Dermis microvascular lymphatic vessel endothelial cell (primary cell): ENCODE measurements at places on chromosomes 5 and 9. TPM values are rescaled to one million over a fixed set of nuclear protein-coding genes. Genes with fewer than 3 reads are reported as not detected.

- no peak for DNase-seq
Observed at GRCh38 chr5:83400241-83400640, 71.3 kb upstream of the VCAN start.

ZBED3 gene
- 1.0 and 1.6 TPM in 2 replicates for total RNA-seq

DNA sequence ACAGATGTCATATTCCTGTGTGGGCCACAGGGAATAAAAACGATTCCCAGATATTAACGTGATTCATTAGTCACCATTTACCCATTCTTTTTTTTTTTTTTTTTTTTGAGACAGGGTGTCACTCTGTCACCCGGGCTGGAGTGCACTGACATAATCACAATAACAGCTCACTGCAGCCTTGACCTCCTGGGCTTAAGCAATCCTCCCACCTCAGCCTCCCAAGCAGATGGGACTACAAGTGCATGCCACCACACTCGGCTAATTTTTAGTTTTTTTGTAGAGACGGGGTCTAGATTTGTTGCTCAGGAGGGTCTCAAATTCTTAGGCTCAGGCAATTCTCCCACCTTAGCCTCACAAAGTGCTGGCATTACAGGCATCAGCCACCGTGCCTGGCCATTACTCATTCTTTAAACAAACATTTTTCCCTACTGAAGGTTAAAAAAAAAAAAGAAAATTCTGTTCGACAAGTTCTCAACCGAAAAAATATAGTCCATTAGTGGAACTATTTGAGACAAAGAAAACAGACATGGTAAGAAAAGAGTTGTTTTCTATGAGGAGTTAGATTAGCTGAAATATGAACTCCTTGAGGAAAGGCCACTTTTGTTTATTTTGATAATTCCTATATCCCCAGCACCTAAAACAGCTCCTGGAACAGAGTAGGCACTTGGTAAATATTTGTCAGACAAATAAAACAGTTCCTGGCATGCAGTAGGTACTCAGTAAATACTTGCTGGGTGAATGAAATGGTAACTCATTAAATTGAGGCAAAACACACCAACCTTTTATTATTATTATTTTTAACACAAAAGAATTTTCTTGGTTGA lies 32.1 kb upstream of the PDCL start:
- no peak for DNase-seq

- DNase-seq: no peak
Observed at GRCh38 chr5:77131361-77131760, 44.3 kb upstream of the ZBED3 start.

PCDHA10 gene
- under 0.01 and 0.13 TPM in 2 replicates for total RNA-seq

DNA sequence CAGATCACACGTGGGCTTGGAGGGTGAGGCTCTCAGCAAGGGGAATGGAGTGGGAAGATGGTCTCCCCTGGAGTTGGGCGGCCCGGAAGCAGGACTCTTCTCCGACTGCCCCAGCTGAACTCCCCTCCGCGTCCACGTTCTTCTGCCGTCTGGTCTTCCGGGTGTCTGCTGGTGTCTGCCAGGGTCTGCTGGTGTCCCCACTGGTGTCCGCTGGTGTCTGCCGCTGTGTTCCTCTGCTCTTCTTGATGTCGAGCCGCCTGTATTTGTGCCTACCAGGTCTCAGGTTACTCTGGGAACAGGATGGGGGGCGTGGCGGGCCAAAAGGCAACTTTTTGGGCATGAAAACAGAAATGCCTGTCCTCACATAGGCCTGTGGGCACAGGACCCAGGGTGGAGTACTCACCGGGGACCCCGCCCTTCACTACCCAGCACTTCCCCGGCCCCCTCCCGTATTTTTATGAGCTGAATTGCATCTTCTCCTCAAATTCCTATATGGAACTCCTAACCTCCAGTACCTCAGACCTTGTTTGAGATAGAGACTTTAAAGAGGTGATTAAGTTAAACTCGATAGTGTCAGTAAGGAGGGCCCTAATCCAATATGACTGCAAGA lies 675.4 kb downstream of the SEMA5A start:
- no peak for DNase-seq

- DNase-seq: no peak
Observed at GRCh38 chr9:124231095-124231737, 26.5 kb upstream of the NEK6 start.

DNA sequence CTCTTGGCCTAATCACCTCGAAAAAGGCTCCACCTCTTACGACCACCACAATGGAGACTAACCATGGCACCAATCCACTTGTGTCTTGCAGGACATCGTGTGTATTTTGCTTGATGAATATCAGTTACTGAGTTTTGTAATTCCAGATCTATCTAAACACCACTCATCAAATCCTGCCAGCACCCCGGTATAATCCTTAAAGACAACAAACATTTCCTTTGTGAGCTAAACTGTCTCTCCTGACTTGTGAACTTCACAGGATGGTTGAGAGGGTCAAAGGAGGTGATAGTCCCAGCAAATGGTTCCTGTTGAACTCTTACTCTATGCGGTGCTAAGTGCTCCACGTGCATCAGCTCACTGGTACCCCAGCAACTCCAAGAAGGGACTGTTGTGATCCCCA lies 4.0 kb upstream of the TOR1B start:
- no peak for DNase-seq

NUTM2F gene
- total RNA-seq: not detected in 2 replicates

DNA sequence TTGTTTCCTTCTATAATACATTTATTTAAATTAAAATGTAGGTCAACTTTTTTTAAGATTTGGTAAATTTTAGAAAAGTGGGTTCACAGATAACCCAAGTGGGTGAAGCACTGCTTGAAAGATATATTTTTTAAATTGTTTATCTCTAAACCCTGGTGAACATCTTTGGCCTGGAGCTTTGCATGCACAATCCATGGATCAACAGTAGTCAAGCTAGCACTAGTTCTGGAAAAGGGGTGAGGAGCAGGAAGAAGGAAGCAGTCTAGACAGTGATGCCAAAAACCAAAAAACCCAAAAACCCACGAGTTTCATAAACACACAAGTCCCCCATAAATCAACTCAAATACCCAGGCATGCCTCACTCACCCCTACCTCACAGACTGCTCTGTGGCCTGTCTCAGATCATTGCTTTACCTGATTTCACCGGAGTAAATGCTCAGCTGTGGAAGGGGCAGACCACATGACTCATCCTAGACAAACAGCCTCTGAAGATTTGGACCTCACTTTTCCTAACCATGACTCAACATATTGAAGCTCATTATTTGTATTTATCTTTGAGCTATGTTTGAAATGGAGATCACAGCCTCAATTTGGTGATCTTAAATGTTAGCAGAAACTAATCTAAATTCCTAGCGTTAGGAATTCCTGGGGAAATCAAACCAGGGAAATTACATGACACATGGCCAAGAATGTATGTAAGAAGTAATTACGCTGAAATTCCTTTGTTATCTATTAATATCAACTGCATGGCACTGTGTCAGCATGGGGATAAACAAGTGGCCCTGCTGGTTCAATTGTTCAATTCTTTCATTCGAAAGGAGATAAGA lies 149.6 kb downstream of the ZNF608 start:
- peak; percentile 91 for DNase-seq

- no peak for DNase-seq
Observed at GRCh38 chr9:84101964-84102632, 121.5 kb downstream of the RMI1 start.
